H4 (cell line): ENCODE measurements at places on chromosomes 6 and 20.

DNA sequence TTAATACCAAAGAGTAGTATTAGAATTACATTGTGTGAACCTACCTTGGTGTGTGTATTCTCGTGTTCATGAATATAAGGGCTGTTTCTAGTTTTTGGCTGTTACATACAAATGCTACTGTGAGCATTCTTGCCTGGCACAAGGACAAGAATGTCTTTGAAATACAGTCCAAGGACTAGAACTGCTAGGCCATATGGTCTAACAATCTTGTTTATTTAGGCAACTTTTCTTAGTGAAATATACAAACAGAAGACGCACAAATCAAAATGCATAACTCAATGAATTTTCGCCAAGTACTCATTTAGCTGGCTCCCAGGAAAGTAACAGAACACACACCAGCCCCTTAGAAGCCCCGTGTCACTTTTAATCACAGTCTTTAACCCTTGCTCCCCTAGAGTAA, 28.5 kb downstream of the KDM1B start:
- no peak for DNase-seq

- no peak for DNase-seq
Measured at GRCh38 chr6:168161371-168161750, 82.3 kb upstream of the FRMD1 start.

DNA sequence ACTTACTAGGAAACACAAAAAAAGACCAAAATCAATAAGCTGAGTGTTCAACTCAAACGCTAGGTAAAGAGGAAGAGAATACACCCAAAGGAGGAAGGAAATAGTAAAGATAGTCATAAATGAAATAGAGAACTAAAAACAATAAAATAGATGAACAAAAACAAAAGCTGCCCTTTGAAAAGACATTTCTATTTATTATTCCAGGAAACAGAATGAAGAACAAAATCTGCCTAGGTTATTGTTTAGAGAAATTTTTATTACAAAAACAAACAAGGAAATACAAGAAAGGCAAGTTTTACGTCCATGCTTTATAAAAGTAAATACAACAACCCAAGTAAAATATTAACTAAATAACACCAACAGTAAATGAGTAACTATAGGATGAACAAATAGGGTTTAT, 20.1 kb downstream of the HLA-DMB start:
- DNase-seq, result no peak

- no peak for DNase-seq
Measured at GRCh38 chr6:7828124-7828523, 82.5 kb downstream of the TXNDC5 start.

DNA sequence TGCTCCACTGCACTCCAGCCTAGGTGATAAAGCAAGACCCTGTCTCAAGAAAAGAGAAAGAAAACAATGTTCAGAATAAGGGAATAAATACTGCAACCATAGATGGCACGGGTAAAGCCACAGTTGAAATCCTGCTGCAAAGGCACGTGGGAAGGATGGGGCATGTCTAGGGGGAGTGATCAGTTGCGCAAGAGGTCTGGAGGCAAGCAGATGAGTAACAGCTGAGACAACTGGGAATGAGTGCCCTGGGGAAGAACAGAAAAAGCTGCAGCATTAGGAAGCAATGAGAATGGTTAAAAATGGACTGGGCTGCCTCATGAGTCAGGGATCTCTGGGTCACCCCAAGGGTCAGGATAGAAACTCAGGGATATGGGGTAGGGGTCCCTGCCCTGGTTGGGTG, 96.3 kb downstream of the GMPR start:
- peak; percentile 45 for DNase-seq

DNA sequence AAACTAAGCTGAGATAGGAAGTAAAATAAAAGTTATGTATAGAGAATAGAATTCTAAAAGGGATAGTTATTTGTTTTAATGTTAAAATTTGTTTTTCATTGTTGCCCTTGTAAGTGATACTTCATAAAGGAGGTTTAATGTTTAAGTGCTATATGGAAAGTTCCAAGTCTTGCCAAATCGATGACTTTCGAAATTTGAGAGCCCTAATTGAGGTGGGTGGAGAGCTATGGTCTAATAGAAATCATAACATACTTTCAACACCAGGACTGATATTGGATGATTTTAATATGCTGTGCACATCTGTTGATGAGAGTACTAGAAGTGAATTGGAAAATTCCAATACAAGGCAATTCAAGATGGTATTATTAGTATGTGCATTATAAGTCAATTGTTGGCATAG, 64.6 kb downstream of the RNF144B start:
- no peak for DNase-seq

DNA sequence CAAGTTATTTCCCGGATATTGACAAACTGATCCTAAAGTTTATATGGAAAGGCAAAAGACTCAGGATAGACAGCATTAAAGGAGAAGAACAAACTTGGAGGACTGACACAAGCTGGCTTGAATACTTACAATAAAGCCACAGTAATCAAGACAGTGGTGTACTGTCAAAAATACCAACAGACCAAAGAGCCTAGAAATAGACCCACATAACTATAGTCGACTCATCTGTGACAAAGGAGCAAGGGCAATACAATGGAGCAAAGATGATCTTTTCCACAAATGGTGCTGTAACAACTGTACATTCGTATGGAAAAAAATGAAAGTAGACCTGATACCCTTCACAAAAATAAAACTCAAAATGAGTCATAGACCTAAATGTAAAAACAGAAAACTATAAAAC, 46.0 kb downstream of the ABHD12 start:
- no peak for DNase-seq

- no peak for DNase-seq
Measured at GRCh38 chr6:133547136-133547535, 306.0 kb downstream of the EYA4 start.
